SK-N-SH (cell line): ENCODE measurements at places on chromosomes 6 and 20. TPM values are rescaled to one million over a fixed set of nuclear protein-coding genes. Genes with fewer than 3 reads are reported as not detected.

Gene SOX18
- not detected in 2 replicates for polyA plus RNA-seq

Gene PTCRA
- not detected in 2 replicates for polyA plus RNA-seq

Gene POU5F1
- polyA plus RNA-seq = not detected in 2 replicates

Gene PGC
- polyA plus RNA-seq = not detected in 2 replicates

Gene IRF4
- polyA plus RNA-seq = not detected in 2 replicates

Gene PNRC1
- 6.7 and 7.8 TPM in 2 replicates for polyA plus RNA-seq

Gene EFCAB8
- not detected in 2 replicates for polyA plus RNA-seq

Gene SSTR4
- not detected in 2 replicates for polyA plus RNA-seq

Gene MYCT1
- 7.6 and 15.4 TPM in 2 replicates for polyA plus RNA-seq

Gene HLA-DOB
- polyA plus RNA-seq = not detected in 2 replicates

Gene BPIFB1
- not detected in 2 replicates for polyA plus RNA-seq

Gene GLP1R
- not detected in 2 replicates for polyA plus RNA-seq

Gene PARD6B
- polyA plus RNA-seq = 0.49 and 0.57 TPM in 2 replicates

Gene MAS1
- polyA plus RNA-seq = not detected in 2 replicates

Gene ARFGAP1
- 72.7 and 77.0 TPM in 2 replicates for polyA plus RNA-seq

Gene ACOT13
- polyA plus RNA-seq = 18.0 and 20.8 TPM in 2 replicates

Gene RAET1G
- polyA plus RNA-seq = 1.7 and 2.5 TPM in 2 replicates

Gene ARHGAP18
- 25.0 and 32.8 TPM in 2 replicates for polyA plus RNA-seq

Gene MYH7B
- 0.32 and 0.41 TPM in 2 replicates for polyA plus RNA-seq

Gene HEY2
- not detected in 2 replicates for polyA plus RNA-seq

Gene EHMT2
- polyA plus RNA-seq = 50.1 and 72.0 TPM in 2 replicates

Gene SDCBP2
- polyA plus RNA-seq = 3.0 and 4.0 TPM in 2 replicates

Gene TAGAP
- not detected in 2 replicates for polyA plus RNA-seq

Gene ZNF391
- polyA plus RNA-seq = 0.77 and 1.1 TPM in 2 replicates

Gene AHI1
- polyA plus RNA-seq = 7.3 and 11.9 TPM in 2 replicates

Gene WFDC12
- polyA plus RNA-seq = not detected in 2 replicates

Gene MAP7
- 0.76 and 0.97 TPM in 2 replicates for polyA plus RNA-seq

Gene SESN1
- 13.1 and 18.8 TPM in 2 replicates for polyA plus RNA-seq

Gene SLC32A1
- polyA plus RNA-seq = not detected in 2 replicates

Gene TNNC2
- polyA plus RNA-seq = 0.57 and 1.1 TPM in 2 replicates

Gene NKAIN2
- polyA plus RNA-seq = not detected in 2 replicates

Gene LRFN2
- 0.02 and 0.13 TPM in 2 replicates for polyA plus RNA-seq

Gene BMP2
- 0.19 and 0.25 TPM in 2 replicates for polyA plus RNA-seq

Gene CENPQ
- polyA plus RNA-seq = 2.5 and 3.0 TPM in 2 replicates

Gene LKAAEAR1
- polyA plus RNA-seq = 0.37 and 0.71 TPM in 2 replicates

Gene LY6G6C
- 0.08 TPM in 1 of 2 replicates, not detected in the other for polyA plus RNA-seq

Gene FARS2
- polyA plus RNA-seq = 12.5 and 16.1 TPM in 2 replicates

Gene TENT5A
- polyA plus RNA-seq = 4.9 and 5.0 TPM in 2 replicates

Gene CENPB
- polyA plus RNA-seq = 37.6 and 41.2 TPM in 2 replicates

Gene OSBPL2
- 17.7 and 18.7 TPM in 2 replicates for polyA plus RNA-seq

Gene HLA-DMB
- polyA plus RNA-seq = 0.10 TPM in 1 of 2 replicates, not detected in the other

Gene GSTA4
- polyA plus RNA-seq = 28.3 and 34.0 TPM in 2 replicates

Gene KIZ
- 3.9 and 5.5 TPM in 2 replicates for polyA plus RNA-seq

Gene CCR6
- polyA plus RNA-seq = not detected in 2 replicates

Gene MANEA
- polyA plus RNA-seq = 2.8 and 4.0 TPM in 2 replicates

Gene TINAG
- 0.13 and 0.29 TPM in 2 replicates for polyA plus RNA-seq
